ENCODE measurements at places on chromosomes 1 and 21.

GRCh38 chr1:110148961-110149360 lies 1.3 kb upstream of the SLC6A17 start:
- no peak for DNase-seq

- no peak for DNase-seq
Measured at GRCh38 chr1:193185901-193186731, at the start of gene B3GALT2. Gene B3GALT2, minus strand, starts transcription at chr1:193186613. Its CDS starts 5,051 bp downstream, at chr1:193181562.

- DNase-seq: peak; percentile 58
Measured at GRCh38 chr21:42125571-42126544, 54.7 kb downstream of the UMODL1 start.

- DNase-seq: peak; percentile 26
Measured at GRCh38 chr1:93061895-93062792, 16.9 kb upstream of the MTF2 start.

DNA sequence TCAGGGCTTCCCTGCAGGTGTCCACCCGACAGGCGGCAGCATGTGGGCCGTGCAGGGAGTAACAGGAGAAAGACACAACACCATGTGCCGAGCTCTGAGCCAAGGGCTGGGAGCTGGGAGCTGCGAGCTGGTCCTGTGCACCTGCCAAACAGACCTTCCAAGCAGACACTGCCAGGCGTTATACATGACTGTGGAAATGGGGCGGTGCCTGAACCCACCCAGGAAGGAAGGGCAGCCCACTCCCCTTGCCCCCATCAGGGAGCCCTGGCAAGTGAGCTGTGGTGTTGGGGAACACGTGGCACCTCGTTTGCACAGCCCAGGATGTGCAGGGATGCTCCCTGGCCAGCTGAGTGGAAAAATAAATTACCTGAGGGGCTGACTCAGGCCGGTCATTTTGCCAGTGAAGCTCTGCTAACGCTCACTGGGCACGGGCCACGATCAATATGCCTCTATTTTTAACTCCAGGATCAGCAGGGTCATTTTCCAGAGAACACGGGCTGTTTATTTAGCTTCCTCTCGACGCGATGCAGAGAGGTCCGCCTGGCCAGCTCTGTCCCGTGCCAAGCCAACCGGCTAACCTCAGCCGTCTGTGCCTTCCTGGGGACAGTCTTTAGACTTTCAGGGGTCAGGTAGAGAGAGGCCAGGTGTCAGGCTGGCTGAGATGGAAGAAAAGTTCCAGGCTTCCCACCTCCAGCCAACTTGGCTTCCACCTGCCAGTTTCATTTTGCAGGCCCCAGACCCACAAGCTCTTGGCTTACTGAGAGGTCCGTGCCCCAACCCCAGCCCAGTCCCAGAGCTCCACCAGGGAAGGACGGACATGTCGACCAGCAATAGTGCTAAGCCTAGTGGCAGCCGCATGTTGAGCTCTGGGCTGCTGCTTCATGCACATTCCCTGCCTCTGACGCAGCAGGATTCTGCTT lies 196.7 kb upstream of the VAMP3 start:
- no peak for DNase-seq

DNA sequence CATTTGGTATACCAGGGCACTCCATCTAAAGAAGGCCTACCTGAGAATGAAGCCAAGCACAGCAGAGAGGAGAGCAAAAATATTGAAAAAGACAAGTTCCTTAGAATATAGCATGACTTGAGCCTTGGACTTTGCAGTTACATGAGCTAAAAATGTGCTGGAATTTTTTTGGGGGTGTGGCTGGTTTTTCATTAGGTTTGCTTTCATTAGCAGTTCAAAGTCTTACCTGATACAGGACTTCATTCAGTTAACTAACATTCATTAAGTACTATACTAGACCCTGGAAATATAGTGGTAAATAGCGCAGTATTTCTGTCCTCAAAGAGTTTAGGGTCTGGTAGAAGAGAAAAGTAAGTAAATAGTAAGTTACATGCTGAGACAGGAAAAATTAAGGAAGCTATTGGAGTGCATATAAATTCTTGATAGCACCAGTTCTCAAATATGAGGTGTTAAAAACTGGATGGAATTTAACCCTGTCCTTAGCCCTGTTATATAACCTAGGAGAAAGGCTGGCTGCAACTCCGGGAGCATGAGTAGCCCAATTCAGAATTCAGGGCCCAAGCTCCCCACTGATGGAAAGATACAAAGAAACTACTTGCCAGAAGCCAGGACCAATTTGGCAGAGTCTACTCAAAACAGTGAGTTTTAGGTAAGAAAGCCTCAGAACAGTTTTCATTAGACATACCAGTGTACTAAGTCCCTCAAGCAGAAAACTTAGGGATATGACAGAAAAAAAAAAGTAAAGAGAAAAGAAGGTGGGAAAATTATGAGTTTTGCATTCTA lies 3.1 kb upstream of the DOCK7 start:
- no peak for DNase-seq

DNA sequence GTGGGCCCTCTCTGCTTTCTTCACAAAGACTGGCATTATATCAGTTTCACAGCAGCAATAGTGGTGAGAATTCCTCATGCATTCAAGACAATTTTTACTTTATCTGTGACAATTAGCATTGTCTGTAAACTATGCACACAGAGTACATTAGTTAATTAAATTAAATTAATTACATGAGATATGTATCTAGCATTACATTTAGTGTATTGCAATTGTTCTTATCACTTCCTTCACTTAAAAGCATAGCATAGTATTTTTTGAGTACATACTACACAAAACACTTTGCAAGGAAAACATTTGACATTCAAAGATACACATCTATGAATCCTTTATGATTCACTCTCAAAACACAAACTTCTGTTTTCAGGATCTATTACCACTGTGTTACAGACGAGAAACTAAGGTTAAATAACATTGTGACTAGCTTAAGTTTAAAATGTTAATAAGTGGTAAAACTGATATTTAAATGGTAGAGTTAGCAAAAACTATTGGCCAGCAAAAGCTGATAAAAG lies 1542.6 kb downstream of the PLA2G4A start:
- no peak for DNase-seq

GRCh38 chr1:246435421-246436041 lies 71.5 kb downstream of the SMYD3 start:
- peak; percentile 55 for DNase-seq

DNA sequence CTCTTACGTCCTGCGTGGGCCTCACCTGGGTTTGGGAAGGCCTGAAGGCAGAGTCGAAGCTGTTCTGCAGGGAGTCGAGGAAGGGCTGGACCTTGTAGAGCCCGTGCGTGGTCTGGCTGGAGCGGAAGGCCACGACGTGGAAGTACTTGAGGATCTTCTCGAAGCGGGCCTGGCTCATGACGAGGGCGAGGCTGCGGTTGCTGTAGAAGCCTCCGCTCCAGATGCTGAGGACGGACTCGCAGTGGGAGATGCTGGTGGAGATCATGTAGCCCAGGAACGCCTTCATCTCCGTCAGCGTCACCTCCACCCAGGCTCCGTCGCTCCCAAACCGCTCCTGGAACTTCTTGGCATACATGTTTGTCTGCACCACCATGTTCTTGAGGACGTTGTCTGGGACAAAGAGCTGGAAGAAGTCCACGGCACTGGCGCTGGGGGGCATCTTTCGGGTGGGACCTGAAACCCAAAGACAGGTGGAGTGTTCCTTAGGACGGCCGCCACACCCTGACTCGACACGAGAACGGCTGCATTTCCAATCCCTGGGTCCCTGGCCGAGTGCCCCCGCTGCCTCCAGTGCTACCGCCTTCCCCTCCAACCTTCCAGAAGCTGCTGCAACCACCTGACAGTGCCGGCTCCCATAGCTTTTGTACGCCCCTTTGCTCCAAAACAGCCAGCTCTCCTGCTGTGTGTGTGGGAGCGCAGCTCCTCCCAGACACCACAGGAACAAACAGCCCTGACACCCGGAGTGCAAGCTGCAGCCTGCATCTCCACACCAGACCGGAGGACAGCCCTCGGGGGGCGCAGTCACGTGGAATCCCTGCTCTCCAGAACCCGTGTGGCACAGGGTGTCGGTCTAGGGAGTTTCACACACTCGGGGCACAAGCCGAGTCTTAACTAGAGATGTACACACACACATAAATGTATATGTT lies 69.0 kb downstream of the PGBD5 start:
- DNase-seq: no peak

Data from fibroblast of gingiva (primary cell).